ENCODE measurements at places on chromosomes 11 and 22.

- H3K4me3 ChIP-seq = no peak overlapping the region
- DNase-seq = no peak
- peaks cover 7% of the 10 kb centered on the region for H3K36me3 ChIP-seq
- no peaks in the 10 kb centered on the region for H3K4me1 ChIP-seq
- H3K27ac ChIP-seq = no peak overlapping the region
Measured at GRCh38 chr22:44049486-44050231, 25.6 kb downstream of the PARVB start.

- no peak overlapping the region for H3K4me3 ChIP-seq
- peak; percentile 68 for DNase-seq
- H3K36me3 ChIP-seq = no peaks in the 10 kb centered on the region
- no peak overlapping the region for H3K27ac ChIP-seq
Measured at GRCh38 chr11:16809886-16810668, 71.6 kb downstream of the C11orf58 start.

- H3K36me3 ChIP-seq = peaks cover 6% of the 10 kb centered on the region
- no peak for DNase-seq
- H3K4me3 ChIP-seq = no peak overlapping the region
- H3K27me3 ChIP-seq = no peaks in the 10 kb centered on the region
- no peaks in the 10 kb centered on the region for H3K4me1 ChIP-seq
Measured at GRCh38 chr11:70556884-70557741, 158.8 kb downstream of the CTTN start.

GRCh38 chr22:46242076-46242475 lies 8.0 kb downstream of the CDPF1 start:
- no peaks in the 10 kb centered on the region for H3K27me3 ChIP-seq
- H3K4me3 ChIP-seq = no peak overlapping the region
- H3K36me3 ChIP-seq = peaks cover 10% of the 10 kb centered on the region
- no peaks in the 10 kb centered on the region for H3K4me1 ChIP-seq
- no peak overlapping the region for H3K27ac ChIP-seq

- H3K4me3 ChIP-seq = no peak overlapping the region
- H3K27ac ChIP-seq = no peak overlapping the region
- DNase-seq = no peak
- no peaks in the 10 kb centered on the region for H3K4me1 ChIP-seq
Measured at GRCh38 chr11:10496296-10496936, 41.4 kb downstream of the AMPD3 start.

GRCh38 chr11:46120346-46121300 lies 631 bp downstream of the PHF21A start:
- no peaks in the 10 kb centered on the region for H3K27me3 ChIP-seq
- peaks cover 9% of the 10 kb centered on the region for H3K36me3 ChIP-seq
- peak; percentile 75 for DNase-seq
- peak overlapping the region; percentile 94 for H3K4me3 ChIP-seq
- peak overlapping the region; percentile 83 for H3K27ac ChIP-seq
